Stimulated activated naive CD8-positive, alpha-beta T cell treated with anti-CD3 and anti-CD28 coated beads, Interleukin-15, Interleukin-2, amounts not matched to agents 100 U/mL and 50 U/mL, for 24 hours (primary cell): ENCODE measurements at places on chromosomes 13 and 19.

DNA sequence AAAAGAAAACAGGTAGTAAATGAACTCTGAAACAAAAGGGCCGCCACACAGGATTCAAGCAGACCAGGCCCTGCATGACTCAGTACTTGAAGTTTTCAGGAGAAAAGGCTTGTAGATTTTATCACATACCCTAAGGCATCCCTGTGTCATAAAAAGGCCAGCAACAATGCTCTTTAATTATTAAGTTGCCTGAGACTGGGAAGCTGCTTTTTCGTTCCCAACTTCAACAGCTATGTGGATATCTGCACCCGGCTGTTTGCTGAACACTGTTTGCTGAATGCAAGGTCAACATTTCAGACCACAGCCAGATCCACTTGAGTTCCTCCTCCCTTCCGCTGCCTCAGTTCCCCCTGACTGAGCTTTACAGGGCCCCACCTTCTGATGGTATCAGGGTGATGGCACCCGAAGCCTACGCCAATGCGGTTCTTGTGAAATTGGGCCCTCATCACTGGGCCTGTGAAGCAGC lies 6.1 kb upstream of the ECH1 start:
- DNase-seq, result no peak

- DNase-seq, result no peak
These were observed 1.0 kb downstream of the SCN1B start for GRCh38 chr19:35031072-35031881.

GRCh38 chr13:20263393-20264044 lies 31.4 kb upstream of the GJB6 start:
- no peak for DNase-seq

- DNase-seq, result no peak
These were observed 8.1 kb upstream of the ANGPTL4 start for GRCh38 chr19:8355631-8356402.

DNA sequence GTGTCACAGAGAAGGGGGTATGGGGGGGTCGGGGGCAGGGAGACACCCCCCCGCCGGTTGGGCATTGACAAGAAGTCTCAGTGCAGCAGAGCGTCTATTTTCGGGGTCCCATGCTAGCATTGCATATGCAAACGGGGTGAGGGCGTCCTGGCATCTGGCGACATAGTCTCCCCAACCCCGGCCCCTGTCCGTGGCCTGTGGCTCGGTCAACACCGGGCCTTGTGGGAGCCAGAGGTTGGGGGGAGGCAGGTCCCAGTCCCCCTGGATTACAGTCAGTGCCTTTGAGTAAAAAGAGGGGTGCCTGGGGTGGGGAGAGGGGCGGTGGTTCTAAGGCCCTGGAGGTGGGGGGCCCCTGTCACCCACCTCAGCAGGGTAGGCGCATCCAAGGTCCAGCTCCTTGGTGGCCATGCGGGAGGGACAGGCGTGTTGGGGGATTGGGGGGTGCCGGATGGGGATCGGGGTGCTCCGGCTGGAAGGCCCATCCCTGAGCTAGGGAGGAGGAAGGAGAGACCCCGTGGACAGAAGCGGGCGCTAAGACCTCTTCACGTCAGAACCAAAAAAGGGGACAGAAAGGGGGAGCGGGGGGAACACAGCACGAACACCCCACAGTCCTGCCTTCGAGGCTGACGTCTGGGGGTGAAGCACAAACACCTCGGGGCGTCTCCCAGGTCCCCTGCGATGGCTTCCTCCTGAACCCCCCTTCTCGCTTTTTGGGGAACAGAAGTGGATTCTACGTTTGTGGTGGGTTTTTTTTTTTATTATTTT lies 20.9 kb downstream of the ZBTB7A start:
- no peak for DNase-seq

GRCh38 chr19:9848060-9848459 lies 12.9 kb downstream of the PIN1 start:
- no peak for DNase-seq

DNA sequence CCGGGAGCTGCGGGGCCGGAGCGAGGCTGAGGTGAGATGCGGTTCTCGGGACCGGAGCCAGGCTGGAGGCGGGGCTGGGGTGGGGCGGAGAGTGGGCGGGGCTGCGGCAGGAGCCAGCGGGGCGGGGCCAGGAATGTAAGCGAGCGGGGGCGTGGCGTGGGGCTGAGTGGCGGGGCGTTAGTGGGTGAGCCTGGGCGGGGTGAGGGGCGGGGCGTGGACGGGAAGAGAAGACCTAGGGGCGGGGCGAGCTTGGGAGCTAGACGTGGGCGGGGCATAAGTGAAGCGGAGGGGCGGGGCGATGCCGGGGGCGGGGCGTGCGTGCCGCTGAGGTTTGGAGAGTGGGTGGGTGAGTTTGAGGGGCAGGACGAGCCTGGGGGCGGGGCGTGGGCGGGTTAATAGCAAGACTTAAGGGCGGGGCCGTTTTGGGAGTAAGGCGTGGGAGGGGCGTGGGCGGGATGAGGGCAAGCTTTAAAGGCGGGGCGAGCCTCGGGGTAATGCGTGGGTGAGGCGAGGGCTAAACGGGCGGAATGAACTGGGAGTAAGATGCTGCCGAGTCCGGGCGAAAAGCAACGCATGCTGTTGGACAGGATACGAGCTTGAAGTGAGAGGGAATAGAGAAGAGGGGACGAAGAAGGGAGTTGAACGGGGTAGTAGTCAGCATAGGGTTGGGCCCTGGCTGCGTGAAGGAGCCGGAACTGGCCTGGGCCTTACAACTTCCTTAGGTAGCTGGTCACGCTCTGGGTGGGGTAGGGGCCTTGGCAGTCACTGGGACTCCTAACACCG lies 572 bp downstream of the SNAPC2 start:
- peak; percentile 100 for DNase-seq

GRCh38 chr19:36060430-36060829 lies 5.7 kb downstream of the WDR62 start:
- peak; percentile 17 for DNase-seq
